Naive thymus-derived CD4-positive, alpha-beta T cell (primary cell): ENCODE measurements at places on chromosomes 11 and 22.
A peak's percentile ranks its signal among the peaks of the same experiment; 100 is the strongest.

DNA sequence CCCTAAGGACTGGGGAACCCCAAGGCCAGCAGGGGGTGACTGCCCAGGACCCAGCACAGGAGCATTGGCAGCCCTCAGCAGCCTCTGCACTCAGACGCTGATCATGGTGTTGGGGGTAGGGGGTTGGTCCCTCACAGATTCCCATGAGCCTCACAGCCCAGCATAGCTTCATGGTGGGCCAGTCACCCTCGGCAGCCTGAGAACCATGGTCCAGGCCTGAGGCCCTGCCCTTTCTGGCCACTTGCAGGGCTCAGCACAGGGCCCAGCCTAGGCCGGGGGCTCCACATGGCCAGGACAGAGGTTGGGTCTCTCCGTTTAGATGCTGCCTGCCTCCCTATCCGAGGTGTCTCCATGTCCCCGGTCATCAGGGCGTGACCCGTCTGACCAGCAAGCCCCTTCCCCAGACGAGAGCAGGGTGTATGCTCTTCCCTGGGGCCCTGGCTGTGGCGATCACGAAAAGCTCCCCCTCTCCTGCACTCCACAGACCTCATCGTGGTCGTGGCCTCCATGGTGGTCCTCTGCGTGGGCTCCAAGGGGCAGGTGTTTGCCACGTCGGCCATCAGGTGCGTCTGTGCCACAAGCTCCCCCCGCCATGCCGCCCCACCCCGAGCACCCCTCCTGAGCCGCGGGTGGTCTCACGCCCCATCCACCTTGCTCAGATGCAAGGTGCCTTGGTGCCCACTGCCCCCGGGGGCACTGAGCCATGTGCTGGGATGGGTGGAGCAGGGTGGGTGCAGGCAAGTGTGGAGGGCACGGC is 126.2 kb downstream of the KCNQ1 start:
- no peak for DNase-seq

DNA sequence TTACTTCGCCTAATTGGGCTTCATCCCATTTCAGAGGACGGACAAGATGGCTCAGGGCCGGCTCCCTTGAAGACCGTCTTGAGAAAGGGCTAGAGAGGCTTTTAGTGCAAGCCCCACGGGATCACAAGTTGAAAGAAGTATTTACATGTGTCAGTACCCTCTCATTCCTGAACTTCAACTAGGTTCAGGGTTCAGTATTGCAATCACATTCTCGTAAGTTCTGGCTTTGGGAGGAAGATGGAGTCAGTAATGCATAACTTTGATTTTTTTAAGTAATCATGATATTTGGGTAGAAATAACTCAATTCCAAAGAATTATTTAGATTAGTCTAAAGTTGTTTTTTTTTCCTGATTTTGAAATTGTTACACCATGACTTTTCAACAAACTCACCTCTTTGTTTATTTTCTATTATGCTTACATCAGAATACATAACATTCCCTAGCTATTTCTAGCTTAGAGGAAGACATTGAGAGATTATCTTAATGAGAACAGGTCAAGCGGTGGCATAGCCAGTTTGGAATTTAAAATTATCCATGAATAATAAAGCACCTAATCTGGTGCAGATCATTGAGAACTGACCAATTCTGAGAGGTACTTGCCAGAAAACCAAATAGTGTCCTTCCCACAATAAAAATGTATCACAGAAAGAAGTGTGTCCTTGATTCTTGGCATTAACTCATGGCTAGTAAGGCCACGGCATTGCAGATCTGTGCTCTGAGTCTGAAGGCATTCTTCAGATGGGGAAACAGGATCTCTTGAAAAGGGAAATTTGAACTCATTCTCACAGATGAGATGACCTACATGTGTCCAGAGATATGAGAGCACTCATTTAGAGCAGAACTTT is 92.1 kb upstream of the BLID start:
- DNase-seq, result no peak

GRCh38 chr22:39215426-39216142 is 29.2 kb downstream of the PDGFB start:
- peak; percentile 49 for DNase-seq

GRCh38 chr11:78228467-78228866 is 39.7 kb downstream of the USP35 start:
- no peak for DNase-seq

- no peak for DNase-seq
These were observed 35.3 kb downstream of the MMP13 start for GRCh38 chr11:102920118-102920684.
